ENCODE measurements at places on chromosomes 2 and 18. TPM values are rescaled to one million over a fixed set of nuclear protein-coding genes. Genes with fewer than 3 reads are reported as not detected.

The OTX1 gene
- polyA plus RNA-seq: not detected

- no peak overlapping the region for H3K27ac ChIP-seq
- H3K36me3 ChIP-seq: no peaks in the 10 kb centered on the region
- DNase-seq: no peak
- H3K27me3 ChIP-seq: no peaks in the 10 kb centered on the region
- no peaks in the 10 kb centered on the region for H3K4me1 ChIP-seq
Measured at GRCh38 chr18:63736876-63737275, 34.1 kb downstream of the SERPINB11 start.

DNA sequence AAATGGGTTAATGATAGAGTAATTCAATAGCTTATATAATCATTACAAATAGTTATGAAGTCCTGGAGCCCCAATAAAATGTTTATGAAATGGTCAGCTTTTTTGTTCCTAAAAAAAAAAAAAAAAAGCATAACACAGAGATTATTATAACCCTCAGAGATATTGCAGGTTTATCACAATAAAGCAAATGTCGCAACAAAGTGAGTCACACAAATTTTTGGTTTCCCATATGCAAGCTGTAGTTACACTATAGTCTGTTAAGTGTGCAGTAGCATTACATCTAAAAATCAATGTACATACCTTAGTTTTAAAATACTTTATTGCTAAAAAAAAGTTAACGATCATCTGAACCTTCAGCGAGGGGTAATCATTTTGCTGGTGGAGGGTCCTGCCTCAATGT lies 20.0 kb downstream of the WDFY1 start:
- no peak for DNase-seq
- no peak overlapping the region for H3K27ac ChIP-seq
- no peaks in the 10 kb centered on the region for H3K27me3 ChIP-seq

DNA sequence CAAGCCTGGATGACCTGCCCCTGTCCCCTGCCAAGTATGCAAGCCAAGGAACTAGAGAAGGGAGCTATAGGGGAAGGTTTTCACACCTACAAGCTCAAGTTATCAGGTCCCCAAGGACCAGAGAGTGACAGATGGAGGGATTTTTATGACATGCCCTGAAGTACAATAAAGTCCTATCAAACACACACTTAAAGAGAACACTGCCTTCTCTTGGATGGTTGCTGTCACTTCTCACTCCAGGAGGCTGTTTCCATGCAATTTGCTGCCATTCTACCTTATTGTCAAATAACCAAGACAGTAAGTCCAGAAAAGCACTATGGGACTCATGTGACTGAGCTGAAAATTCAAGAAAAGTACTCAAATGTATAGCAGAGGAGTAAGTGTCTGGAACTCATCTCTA lies 76.6 kb upstream of the DDX18 start:
- no peak overlapping the region for H3K27ac ChIP-seq
- no peaks in the 10 kb centered on the region for H3K36me3 ChIP-seq
- H3K4me1 ChIP-seq: no peaks in the 10 kb centered on the region
- DNase-seq: no peak

The GPR45 gene
- 0.12 TPM for polyA plus RNA-seq

DNA sequence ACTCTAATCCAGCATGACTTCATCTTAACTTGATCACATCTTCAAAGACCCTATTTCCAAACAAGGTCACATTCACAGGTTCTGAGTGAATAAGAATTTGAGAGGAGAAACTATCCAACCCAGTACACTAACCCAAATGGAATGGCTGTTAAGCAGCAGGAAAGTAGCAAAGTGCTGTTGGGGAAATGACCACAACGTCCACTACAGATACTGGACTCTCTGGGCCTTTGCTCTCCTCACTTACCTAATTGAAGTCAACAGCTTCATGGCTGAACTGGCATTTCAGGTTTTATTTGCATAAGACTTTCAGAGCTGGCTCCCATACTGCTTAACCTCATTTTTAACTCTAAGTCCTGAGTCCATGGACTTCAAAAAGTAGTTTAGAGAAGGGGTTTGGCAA lies 38.0 kb upstream of the ACVR2A start:
- H3K27me3 ChIP-seq: no peaks in the 10 kb centered on the region
- H3K36me3 ChIP-seq: no peaks in the 10 kb centered on the region
- H3K4me3 ChIP-seq: no peak overlapping the region
- DNase-seq: no peak

DNA sequence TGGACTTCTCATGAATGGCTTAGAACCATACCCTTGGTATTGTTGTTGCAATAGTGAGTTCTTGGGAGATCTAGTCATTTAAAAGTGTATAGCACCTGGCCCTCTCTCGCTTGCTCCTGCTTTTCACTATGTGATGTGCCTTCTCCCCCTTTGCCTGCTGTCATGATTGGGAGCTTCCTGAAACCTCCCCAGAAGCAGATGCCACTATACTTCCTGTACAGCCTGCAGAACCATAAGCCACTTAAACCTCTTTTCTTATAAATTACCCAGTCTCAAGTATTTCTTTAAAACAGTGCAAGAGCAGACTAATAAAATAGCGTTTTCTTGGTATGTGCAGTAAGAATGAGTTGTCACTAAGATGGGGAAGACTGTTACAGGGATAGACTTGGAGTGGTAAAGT lies 31.6 kb downstream of the BAZ2B start:
- H3K4me1 ChIP-seq: no peaks in the 10 kb centered on the region
- no peak for DNase-seq
- H3K4me3 ChIP-seq: no peak overlapping the region
- no peaks in the 10 kb centered on the region for H3K27me3 ChIP-seq
- no peak overlapping the region for H3K27ac ChIP-seq

DNA sequence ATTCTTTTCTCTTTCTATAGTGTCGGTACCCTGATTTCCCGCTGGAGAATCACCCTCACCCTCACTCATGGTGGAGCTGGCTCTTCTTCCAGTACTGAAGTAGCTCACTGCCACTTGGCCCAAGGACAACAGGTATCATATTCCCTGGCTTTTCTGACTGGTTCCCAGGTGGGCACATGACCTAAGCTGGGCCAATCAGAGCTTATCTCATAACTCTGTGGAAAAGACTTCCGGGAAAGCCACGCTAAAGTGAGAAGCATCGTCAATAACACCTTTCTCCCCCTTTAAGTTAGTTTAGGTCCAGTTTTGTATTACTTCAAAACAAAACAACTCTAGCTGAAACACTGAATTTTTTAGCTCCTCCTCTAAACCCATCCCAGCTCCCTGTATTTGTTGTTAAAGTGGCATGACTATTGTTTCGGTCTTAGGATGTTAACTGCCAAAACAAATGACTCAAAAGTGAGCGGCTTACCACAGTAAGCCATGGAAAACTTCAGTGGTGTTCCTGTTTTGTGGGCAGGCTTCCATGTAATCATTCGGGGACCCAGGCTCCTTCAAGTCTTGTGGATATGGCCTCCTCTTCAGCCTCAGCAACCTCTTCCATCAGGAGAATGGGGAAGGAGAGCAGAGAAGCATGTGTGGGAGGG lies 137.4 kb upstream of the DLX2 start:
- no peaks in the 10 kb centered on the region for H3K4me1 ChIP-seq
- H3K27ac ChIP-seq: no peak overlapping the region
- no peak for DNase-seq

The FBXO36 gene
- 2.3 TPM for polyA plus RNA-seq

Data from small intestine (tissue), 16 donors.